ENCODE measurements at places on chromosomes 6 and 20.

DNA sequence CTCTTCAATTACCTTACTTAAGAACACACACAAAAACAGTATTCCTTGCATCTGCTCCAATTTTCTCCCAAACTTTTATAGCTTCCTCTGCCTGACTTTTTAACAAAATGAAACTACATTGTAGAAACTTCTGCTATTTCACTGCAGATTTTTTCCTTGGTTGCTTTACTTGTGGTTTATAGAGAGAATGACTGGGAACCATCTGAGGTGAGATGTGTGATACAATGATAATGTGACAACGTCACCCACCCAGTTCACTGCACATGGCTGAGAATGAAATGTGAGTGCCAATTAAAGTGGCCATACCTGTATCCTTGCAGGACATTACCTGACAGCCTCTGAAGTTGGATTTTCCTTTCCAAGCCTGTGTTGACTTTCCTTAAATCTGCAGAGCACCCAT, 258.4 kb downstream of the CD83 start:
- no peak for DNase-seq

DNA sequence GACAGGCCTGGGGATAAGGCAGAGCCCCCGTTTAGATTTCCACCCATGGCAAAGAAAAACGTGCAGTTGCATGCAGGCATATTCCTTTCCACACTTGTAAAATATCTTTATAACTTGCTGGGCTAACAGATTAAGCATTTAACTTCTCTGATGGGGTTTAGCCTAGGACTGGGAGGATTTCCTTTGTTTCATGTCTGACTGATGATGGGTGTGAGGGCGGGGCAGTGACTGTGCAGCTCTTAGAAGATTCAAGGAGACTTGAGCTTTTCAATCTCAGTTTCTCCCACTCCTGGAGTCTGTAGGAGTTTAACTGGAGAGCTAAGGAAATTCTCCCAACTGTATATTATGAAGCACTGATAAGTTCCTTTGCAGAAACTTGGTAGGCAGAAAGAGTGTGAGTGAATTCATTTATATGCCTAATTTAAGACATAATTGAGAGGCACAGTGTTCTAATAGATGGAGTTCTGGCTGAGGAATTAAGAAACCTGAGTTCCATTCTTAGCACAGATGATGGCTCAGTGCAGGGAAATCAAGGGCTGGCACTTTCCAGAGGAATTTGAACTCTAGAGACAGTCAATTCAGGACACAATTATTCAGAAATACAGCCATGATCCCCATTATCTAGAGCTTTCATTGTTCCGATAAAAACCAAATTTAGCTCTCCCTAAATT, 214.6 kb upstream of the CNR1 start:
- no peak for DNase-seq

GRCh38 chr6:85795945-85796344, 153.3 kb upstream of the SYNCRIP start:
- no peak for DNase-seq

DNA sequence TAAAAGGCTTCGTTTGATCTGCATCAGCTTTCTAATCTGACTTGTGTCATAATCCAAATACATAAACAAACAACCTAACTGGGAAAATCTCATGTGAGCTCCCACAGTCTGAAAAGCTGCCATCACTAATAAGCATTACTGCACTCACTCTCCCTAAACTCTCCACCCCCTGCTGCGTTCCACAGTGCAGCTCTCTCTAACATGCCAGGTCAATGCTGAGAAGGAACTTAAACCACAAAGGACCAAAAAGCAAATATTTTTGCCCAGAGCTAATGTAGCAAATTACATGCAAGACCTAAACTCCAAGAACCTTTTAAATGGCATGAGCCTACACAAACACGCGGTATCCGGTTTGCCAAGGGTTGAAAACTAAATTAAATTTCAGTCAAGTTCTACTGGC, 542.3 kb upstream of the JARID2 start:
- DNase-seq, result no peak

All from GM20000 (cell line).